Muscle of leg (tissue), 16 donors: ENCODE measurements at places on chromosomes 3 and 15. TPM values are rescaled to one million over a fixed set of nuclear protein-coding genes. Genes with fewer than 3 reads are reported as not detected.
A peak's percentile ranks its signal among the peaks of the same experiment; 100 is the strongest.

GRCh38 chr3:61875976-61876671, 314.8 kb downstream of the PTPRG start:
- no peaks in the 10 kb centered on the region for H3K27me3 ChIP-seq
- no peak overlapping the region for H3K27ac ChIP-seq
- no peaks in the 10 kb centered on the region for H3K36me3 ChIP-seq

- peak; percentile 94 for DNase-seq
- peak within 1 kb of the TSS; percentile 99 for H3K4me3 ChIP-seq
- H3K36me3 ChIP-seq: peaks cover 22% of the 10 kb centered on the region
- no peaks in the 10 kb centered on the region for H3K27me3 ChIP-seq
- peak within 1 kb of the TSS; percentile 87 for H3K27ac ChIP-seq
These were observed at the start of gene ATRIP for GRCh38 chr3:48446425-48447193. ATRIP (plus strand) TSS chr3:48446737; CDS start chr3:48446846, 109 bp downstream.

- H3K4me1 ChIP-seq: peaks cover 4% of the 10 kb centered on the region
- H3K4me3 ChIP-seq: no peak overlapping the region
- DNase-seq: no peak
- no peak overlapping the region for H3K27ac ChIP-seq
These were observed 205.5 kb upstream of the CD96 start for GRCh38 chr3:111336511-111336910.

GRCh38 chr3:48411606-48412374, 18.1 kb downstream of the PLXNB1 start:
- H3K27me3 ChIP-seq: no peaks in the 10 kb centered on the region
- no peak overlapping the region for H3K27ac ChIP-seq
- peak; percentile 0 for DNase-seq
- no peak overlapping the region for H3K4me3 ChIP-seq

- no peaks in the 10 kb centered on the region for H3K27me3 ChIP-seq
- H3K36me3 ChIP-seq: no peaks in the 10 kb centered on the region
- no peak overlapping the region for H3K4me3 ChIP-seq
- DNase-seq: no peak
- H3K4me1 ChIP-seq: no peaks in the 10 kb centered on the region
- H3K27ac ChIP-seq: no peak overlapping the region
These were observed 218.4 kb downstream of the SOX2 start for GRCh38 chr3:181930105-181930504.

DNA sequence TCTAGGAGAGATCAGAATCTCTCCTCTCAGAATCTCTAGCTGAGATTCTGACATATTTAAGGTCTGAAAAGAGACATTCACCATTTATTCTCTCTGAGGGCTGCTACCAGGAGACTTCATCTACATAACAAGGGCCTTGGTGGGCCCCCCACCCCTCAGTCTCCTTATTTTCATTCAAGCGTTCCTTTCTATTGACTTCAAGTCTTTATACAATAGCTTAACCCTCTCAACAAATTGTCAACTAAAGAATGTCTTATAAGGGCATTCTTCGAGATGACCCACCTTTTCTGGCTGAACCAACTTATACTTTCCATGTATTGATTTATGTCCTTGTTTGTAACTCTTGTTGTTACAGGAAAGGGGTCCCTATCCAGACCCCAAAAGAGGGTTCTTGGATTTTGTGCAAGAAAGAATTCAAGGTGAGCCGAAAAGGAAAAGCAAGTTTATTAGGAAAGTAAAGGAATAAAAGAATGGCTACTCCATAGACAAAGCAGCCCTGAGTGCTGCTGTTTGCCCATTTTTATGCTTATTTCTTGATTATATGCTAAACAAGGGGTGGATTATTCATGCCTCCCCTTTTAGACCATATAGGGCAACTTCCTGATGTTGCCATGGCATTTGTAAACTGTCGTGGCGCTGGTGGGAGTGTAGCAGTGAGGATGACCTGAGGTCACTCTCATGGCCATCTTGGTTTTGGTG, 209.5 kb upstream of the ALCAM start:
- no peak overlapping the region for H3K27ac ChIP-seq
- H3K27me3 ChIP-seq: no peaks in the 10 kb centered on the region
- DNase-seq: no peak
- no peak overlapping the region for H3K4me3 ChIP-seq
- no peaks in the 10 kb centered on the region for H3K36me3 ChIP-seq
- no peaks in the 10 kb centered on the region for H3K4me1 ChIP-seq

DNA sequence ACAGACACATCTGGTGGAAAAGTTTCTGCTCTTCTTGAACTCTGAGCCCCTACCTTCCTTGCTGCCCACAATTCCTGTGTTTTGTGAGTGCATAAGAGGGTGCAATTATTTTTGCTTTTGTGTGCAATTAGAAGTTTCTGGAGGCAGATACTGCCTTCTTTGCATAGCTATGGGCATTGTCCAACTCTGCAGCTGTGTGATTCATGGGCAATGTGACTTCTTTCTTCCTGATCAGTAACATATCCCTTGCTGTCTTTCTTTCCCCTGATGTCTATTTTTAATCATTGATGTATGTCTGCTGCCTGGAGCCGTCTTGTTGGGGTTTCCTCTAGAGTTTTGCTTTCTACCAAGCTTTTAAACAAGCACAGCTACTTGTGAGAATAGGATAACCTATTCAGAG, 321.6 kb upstream of the CHRM5 start:
- DNase-seq: no peak
- H3K4me1 ChIP-seq: no peaks in the 10 kb centered on the region
- H3K36me3 ChIP-seq: peaks cover 12% of the 10 kb centered on the region
- H3K27me3 ChIP-seq: no peaks in the 10 kb centered on the region

DNA sequence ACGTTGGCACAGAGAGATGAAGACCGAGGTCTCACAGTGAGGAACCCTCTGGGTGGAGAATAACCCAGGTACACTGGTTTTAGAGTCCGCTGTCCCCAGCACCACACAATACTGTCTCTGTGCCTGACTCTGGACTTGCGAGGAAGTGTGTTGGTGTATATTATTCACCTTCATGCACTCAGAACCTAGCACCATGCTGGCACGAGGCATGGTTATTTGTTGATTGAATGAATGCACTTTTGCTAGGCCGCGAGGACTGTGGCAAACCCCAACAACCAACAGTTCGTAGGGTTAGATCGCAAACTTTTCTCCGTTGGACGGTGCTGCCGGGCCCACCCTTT, 484 bp upstream of the C3orf52 start:
- DNase-seq: no peak
- no peaks in the 10 kb centered on the region for H3K36me3 ChIP-seq
- no peak overlapping the region for H3K27ac ChIP-seq
- H3K4me1 ChIP-seq: peaks cover 14% of the 10 kb centered on the region
- H3K27me3 ChIP-seq: peaks cover 23% of the 10 kb centered on the region

DNA sequence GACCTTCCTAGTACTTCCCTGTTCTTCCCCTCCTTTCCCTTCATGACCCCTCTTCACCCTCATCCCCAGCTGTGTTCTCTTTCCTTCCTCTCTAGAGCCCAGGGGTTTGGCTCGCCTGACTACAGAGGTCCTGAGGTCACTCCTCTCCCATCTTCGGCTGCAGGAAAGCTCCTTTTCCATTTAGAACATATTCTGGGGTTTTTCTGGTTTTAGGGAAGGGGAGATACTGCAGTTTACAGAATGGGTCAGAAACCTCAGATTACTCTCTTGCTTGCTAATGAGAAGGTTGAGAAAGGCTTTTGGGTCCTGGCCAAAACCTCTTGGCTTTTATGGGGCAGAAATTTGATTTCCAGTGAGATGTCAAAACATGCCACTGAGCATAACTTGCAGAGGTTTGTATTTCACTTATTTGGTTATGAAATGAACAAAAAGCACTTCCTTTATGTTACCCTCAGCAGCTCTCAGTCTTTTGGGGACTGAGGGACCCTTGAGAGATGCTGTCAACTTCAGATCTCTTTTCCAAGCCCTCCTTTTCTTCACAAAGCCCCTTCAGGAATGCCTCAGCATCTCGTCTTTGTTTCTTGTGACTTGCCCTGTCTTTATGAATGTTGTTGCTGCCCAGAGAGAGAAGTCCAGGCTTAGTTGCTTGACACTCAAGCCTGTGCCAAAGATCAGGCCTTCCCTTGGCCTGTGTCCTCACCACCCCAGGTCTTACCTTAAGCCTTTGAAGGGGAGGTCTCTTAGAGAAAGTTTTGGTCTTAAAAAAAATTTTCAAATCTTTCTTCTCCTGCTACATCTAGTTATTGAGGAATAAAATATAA, 121.7 kb upstream of the TPM1 start:
- peak; percentile 69 for DNase-seq
- H3K4me1 ChIP-seq: no peaks in the 10 kb centered on the region
- no peaks in the 10 kb centered on the region for H3K27me3 ChIP-seq
- no peak overlapping the region for H3K4me3 ChIP-seq

DNA sequence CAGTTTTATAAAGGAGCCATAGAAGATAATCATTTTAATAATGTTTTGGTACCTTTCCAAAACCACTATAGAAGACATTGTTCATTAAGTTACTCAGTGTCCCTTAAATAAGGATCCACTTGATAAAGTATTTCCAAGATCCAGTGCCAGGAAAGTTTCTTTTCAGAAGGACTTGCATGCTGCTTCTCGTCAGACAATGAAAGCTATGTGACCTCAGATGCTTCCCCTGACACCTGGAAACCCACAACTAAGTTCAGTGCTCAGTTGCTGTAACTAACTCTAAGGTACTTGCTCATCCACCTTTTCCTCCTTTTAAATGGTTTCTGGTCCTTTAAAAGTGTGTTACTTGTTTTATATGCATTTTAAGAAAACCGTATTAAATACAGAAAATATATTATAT, 7.3 kb downstream of the SSR3 start:
- H3K36me3 ChIP-seq: peaks cover 37% of the 10 kb centered on the region
- no peaks in the 10 kb centered on the region for H3K27me3 ChIP-seq
- DNase-seq: peak; percentile 33
- peaks cover 2% of the 10 kb centered on the region for H3K4me1 ChIP-seq
- no peak overlapping the region for H3K27ac ChIP-seq

DNA sequence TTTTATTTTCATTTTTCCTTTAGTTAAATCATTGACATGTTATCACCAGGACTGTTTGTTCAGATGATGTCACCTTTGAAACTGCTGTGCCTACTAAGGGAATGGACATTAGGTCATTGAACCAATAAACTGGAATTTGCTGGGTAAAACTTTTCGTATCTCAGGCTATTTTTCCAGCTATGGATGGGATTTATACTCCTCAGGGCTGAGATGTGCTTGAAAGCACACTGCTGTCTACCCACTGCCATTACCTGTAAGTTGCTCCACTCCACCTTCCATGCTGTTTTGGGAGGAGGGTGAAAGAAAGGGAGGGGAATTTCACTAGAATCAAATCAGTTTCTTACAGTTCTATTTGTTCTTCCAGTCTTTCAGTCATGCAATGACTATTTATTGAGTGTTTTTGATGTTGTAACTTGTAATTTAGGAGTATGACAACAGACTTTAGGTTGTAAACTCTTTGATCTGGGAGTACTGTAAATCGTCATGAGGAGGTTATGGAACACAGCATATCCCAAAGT, 11.3 kb downstream of the EHD4 start:
- H3K27me3 ChIP-seq: no peaks in the 10 kb centered on the region
- no peak overlapping the region for H3K27ac ChIP-seq

DNA sequence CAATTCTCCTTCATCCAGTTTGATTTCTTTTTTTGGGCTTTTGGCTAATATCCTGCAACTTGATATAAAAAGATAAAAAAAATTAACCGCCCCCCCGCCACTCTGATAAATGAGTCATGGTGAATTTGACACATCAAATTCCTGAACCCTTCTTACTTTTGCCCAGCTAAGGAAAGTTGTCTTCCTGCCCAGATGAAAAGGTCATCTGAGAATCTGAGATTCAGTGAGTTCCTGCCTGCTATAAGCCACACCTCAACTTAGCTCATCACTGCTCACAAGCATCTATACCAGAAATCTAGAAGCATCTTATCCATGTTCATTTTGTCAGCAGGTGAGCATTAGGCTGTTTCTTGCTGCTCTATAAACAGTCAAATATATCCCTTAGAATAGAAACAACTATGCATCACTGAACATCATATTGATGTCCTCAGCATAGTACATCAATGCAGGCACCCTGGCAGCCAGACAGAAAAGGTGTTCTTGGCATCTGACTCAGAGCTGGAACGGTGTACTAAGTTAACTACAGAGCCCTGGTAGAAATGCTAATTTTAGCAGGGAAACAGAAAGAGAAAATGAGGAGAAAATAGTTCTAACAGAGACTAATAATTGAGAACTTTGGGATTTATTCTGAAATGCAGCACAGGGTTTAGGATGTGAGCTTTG, 77.1 kb downstream of the SEMA6D start:
- no peaks in the 10 kb centered on the region for H3K27me3 ChIP-seq
- no peaks in the 10 kb centered on the region for H3K36me3 ChIP-seq
- no peak overlapping the region for H3K27ac ChIP-seq
- H3K4me3 ChIP-seq: no peak overlapping the region

DNA sequence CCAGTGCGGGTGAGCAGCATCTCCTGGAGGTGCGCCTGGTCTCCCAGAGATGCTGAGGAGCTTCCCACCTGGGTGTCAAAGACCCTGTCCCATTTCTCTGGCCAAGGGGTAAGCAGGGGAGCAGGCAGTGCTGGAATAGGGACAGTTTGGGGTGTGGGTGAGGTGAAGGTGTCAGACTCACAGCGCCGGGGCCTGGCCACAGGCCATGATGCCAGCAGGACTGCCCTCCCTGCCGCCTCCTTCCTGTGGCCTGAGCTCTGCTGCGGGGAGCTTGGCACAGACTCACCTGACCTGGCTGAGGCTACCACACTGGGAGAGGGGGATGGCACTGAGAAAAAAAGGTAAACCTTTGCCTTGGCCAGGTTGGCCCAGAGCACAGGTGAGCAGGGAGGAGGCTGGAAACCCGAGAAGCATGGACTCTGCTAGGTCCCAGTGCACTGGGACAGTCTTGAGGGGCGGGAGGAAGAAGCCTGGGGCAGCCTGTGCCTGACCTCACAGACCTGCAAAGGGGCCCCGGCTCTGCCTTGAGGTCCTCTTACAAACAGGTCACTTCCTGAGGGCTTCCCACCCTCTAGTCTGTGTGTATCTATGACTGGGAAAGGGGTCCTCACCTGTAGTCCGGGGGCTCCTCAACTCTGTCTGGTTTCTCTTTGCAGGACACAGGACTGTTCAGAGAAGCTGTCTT, 28.2 kb downstream of the GRAMD2A start:
- no peaks in the 10 kb centered on the region for H3K36me3 ChIP-seq
- DNase-seq: no peak
- H3K4me3 ChIP-seq: no peak overlapping the region
- H3K27ac ChIP-seq: no peak overlapping the region

GRCh38 chr15:22978691-22979237, 1.4 kb downstream of the CYFIP1 start:
- no peak overlapping the region for H3K27ac ChIP-seq
- H3K36me3 ChIP-seq: no peaks in the 10 kb centered on the region
- H3K4me3 ChIP-seq: peak overlapping the region; percentile 81
- H3K4me1 ChIP-seq: peaks cover 6% of the 10 kb centered on the region

GRCh38 chr3:64455351-64455750, 230.1 kb upstream of the PRICKLE2 start:
- no peaks in the 10 kb centered on the region for H3K36me3 ChIP-seq
- no peak overlapping the region for H3K27ac ChIP-seq
- DNase-seq: no peak
- H3K4me1 ChIP-seq: no peaks in the 10 kb centered on the region
- no peaks in the 10 kb centered on the region for H3K27me3 ChIP-seq
- H3K4me3 ChIP-seq: no peak overlapping the region

The ZNF774 gene
- total RNA-seq: 2.3 TPM

The CCR9 gene
- total RNA-seq: 0.09 TPM

The ELP6 gene
- 28.0 TPM for total RNA-seq

The DGKG gene
- 1.8 TPM for total RNA-seq

The RHOV gene
- 0.13 TPM for total RNA-seq

The CA12 gene
- 2.2 TPM for total RNA-seq

The CLDN18 gene
- not detected for total RNA-seq

The GOLGA8T gene
- 0.27 TPM for total RNA-seq

The PARP15 gene
- total RNA-seq: 3.2 TPM

The GOLGA8M gene
- total RNA-seq: 0.53 TPM

The SOX2 gene
- total RNA-seq: 0.22 TPM

The MRPL3 gene
- 84.5 TPM for total RNA-seq

The MYLK gene
- total RNA-seq: 28.2 TPM

The ADAMTS17 gene
- total RNA-seq: 5.9 TPM
